GM18507 (cell line): ENCODE measurements at places on chromosomes 5 and 9.

DNA sequence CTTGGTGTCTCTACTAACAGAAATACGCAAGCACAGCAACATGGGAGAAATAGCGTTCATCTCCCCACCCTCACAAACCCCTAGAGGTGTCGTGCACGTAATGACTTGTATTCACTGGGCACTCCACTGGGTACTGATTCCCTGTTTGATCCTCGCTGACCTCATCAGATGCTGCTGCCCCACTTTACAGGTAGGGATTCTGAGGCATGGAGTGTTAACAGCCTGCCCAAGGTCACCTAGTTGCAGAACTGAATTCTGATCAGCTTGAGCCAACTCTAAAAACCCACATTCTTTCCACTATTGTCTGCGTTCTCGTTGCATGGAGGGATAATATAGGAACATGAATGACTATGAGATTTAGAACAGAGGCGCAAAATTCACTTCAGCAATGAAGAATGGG lies 96.3 kb downstream of the TRIO start:
- no peak for DNase-seq

DNA sequence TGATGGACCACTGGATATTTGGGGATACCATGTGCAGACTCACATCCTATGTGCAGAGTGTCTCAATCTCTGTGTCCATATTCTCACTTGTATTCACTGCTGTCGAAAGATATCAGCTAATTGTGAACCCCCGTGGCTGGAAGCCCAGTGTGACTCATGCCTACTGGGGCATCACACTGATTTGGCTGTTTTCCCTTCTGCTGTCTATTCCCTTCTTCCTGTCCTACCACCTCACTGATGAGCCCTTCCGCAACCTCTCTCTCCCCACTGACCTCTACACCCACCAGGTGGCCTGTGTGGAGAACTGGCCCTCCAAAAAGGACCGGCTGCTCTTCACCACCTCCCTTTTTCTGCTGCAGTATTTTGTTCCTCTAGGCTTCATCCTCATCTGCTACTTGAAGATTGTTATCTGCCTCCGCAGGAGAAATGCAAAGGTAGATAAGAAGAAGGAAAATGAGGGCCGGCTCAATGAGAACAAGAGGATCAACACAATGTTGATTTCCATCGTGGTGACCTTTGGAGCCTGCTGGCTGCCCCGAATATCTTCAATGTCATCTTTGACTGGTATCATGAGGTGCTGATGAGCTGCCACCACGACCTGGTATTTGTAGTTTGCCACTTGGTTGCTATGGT lies 54.5 kb upstream of the HNRNPA0 start:
- DNase-seq: no peak

GRCh38 chr9:135898634-135899407 lies 8.5 kb downstream of the CAMSAP1 start:
- no peak for DNase-seq

GRCh38 chr9:131234799-131235479 lies 41.4 kb downstream of the FAM78A start:
- DNase-seq: no peak

DNA sequence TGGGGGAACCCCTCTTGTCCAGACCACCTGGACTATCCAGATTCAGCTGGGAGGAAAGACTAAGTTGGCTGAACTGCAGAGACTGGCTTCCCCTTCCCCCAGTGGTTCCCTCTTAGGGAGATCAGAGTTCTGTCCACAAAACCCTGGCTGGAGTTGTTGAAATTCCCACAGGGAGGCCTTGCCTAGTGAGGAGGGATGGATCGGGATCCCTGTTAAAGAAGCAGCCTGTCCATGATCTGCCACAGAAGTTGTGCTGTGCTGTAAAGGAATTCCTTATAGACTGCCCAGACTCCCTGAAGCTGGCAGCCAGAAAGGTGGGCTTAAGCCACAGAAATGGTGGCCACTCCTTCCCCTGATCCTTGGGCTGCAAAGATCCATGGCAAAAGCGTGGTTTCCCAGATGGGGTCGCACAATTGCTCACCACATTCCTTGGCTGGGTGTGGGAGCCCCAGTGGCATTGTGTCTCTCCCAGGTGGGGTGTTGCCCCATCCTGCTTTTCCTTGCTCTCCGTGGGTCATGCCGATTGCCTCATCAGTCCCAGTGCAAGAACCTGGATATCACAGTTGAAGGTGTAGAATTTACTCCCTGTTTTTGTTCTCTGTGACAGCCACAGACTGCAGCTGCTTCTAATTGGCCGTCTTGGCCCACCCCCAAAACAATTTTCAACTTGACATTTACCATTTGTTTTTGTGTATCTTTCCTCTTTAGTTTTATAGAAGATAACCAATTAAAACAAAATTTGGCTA lies 342.4 kb downstream of the FGF10 start:
- DNase-seq: no peak

DNA sequence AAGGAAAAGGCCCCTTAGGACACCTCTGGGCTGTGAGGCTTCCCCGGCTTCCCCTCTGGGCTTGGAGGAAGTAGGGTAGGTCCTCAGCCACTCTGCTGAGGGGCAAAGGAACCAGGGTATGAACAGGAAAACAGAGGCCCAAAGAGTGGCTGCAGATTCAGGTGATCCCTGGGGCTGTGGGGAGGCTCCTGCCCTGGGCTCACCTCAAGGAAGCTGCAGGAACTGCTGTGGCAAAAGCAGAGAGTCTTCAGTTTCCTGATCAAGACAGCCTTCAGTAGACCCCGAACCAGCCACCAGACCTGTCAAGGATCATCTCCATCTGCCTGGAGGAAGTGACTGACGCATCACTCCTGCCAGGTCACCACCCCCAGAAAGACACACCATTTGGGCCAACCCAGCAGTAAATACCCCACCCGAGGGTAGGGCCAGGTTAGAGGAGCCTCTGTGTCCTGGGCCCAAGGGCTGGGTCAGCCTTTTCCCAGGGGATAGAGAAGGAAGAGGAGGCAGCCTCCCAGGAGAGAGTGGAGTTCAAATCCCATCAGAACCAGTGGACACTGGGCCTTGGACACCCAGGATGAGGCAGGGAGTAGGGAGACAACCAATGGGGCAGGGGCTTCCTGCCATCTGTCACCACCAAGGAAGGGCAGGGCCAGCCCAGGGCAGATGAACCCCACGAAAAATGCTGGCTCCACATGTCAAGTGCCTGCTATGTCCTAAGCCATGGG lies 5.8 kb upstream of the ST6GALNAC6 start:
- DNase-seq: no peak

- no peak for DNase-seq
These were observed 292.5 kb downstream of the PARP8 start for GRCh38 chr5:50958852-50959457.

DNA sequence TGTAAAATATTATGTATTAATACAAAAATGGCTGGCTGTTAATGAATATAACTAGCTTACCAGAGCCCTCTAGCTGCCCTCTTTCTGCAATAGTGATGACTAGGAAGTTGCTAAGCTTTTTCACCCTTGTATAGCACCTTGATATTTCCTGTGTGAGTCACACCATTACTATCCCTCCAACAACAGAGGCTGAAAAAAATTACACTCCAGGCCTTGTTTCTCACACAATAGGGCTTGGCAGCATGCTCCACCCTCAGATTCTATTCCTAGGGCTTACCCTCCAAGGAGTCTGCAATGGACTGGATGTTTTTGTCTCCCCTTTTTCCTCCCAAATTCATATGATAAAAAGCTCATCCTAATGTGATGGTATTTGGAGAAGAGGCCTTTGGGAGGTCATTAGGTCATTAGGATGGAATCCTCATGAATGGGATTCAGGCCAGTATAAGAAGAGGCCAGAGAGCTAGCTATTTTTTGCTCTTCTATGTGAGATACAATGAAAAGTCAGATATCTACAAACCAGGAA lies 184.6 kb upstream of the MAP1B start:
- DNase-seq: no peak

- DNase-seq: no peak
These were observed 10.4 kb upstream of the MAPK9 start for GRCh38 chr5:180302256-180302655.

- DNase-seq: peak; percentile 36
These were observed 38.0 kb downstream of the PALM2AKAP2 start for GRCh38 chr9:109817846-109818472.
